ENCODE measurements at places on chromosomes 6 and 20. TPM values are rescaled to one million over a fixed set of nuclear protein-coding genes. Genes with fewer than 3 reads are reported as not detected.
A peak's percentile ranks its signal among the peaks of the same experiment; 100 is the strongest.

- H3K4me3 ChIP-seq, result no peak overlapping the region
- no peak for DNase-seq
- no peak overlapping the region for H3K27ac ChIP-seq
Observed at GRCh38 chr20:47758517-47759450, 26.5 kb downstream of the SULF2 start.

- no peak overlapping the region for H3K4me3 ChIP-seq
- peak overlapping the region; percentile 59 for H3K27ac ChIP-seq
- no peak for DNase-seq
Observed at GRCh38 chr6:116492331-116493067, 18.9 kb upstream of the CALHM5 start.

IL17A gene
- not detected for total RNA-seq

- no peak overlapping the region for H3K27ac ChIP-seq
- H3K4me3 ChIP-seq, result no peak overlapping the region
- no peak for DNase-seq
- H3K27me3 ChIP-seq, result no peaks in the 10 kb centered on the region
Observed at GRCh38 chr6:4942673-4943009, 61.2 kb downstream of the RPP40 start.

DNA sequence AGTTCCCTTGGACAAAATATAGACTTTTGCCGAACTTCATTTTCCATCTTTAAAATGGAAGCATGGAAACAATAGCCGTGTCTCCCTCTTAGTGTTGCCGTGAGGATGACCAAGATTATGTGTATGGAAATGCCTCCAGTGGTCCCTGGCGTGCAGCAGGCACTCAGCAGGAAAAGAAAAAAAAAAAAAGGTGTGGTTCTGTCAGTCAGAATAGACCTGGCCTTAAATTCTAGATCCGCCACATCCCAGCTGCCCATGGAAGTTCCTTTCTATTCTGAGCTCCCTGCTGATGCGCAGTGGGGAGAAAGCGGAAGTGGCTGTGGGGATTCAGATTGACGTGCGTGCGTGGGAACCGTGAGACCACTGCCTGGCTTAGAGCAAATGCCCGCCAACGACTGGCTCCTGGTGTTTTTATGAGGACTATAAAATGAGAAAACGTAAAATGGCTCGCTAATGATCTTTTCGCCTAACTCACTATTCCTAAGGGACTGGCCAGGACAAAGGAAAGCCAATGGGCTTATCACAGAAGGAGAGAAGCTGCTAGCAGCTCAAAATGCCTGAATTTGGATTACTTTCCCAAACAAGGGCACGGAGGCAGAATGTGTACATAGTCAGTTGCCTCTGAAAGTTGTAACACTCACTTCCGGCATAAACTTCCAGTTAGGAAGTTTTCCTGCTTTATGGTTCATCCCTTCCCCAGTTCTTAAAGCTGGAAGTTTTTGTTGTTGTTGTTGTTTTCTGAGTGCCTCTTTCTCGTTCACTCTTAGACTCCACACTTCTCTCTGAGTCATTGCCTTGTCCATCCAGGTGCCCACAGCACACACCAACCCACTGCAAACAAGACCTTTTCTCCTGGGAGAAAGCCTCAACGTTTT lies 11.4 kb upstream of the PDE10A start:
- H3K4me1 ChIP-seq, result peaks cover 13% of the 10 kb centered on the region
- no peak overlapping the region for H3K27ac ChIP-seq
- H3K4me3 ChIP-seq, result no peak overlapping the region
- no peaks in the 10 kb centered on the region for H3K36me3 ChIP-seq
- DNase-seq, result no peak

- H3K4me3 ChIP-seq, result no peak overlapping the region
- DNase-seq, result peak; percentile 65
- no peak overlapping the region for H3K27ac ChIP-seq
- no peaks in the 10 kb centered on the region for H3K36me3 ChIP-seq
Observed at GRCh38 chr6:156883497-156884252, 106.5 kb downstream of the ARID1B start.

SLC22A2 gene
- total RNA-seq, result 0.88 TPM

CDC40 gene
- 25.7 TPM for total RNA-seq

PSORS1C1 gene
- total RNA-seq, result 0.44 TPM

GRCh38 chr20:58719258-58719657 lies 26.7 kb downstream of the NPEPL1 start:
- no peaks in the 10 kb centered on the region for H3K4me1 ChIP-seq
- no peak overlapping the region for H3K4me3 ChIP-seq
- no peak for DNase-seq
- no peak overlapping the region for H3K27ac ChIP-seq

DNA sequence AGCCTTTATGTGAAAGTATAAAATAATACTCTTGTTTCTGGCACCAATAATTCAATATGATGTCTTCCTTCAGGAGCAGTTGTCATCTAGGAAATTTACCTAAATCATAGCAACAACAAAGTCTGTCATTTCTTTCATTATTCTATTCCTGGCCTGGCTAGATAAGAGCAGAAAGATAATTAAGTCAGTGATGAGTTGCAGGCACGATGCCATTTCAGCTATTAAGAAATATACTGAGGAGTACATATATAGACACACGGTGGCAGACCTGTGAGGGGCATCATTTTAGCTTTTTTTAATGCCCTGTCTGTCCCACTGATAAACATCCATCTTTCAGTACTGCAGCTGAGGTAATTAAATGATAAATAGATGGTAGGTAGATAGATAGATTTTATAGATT lies 756.1 kb upstream of the EPHA7 start:
- no peaks in the 10 kb centered on the region for H3K27me3 ChIP-seq
- H3K4me3 ChIP-seq, result no peak overlapping the region
- no peak overlapping the region for H3K27ac ChIP-seq
- H3K36me3 ChIP-seq, result no peaks in the 10 kb centered on the region
- peaks cover 2% of the 10 kb centered on the region for H3K4me1 ChIP-seq

GRCh38 chr6:40247516-40248115 lies 313.4 kb upstream of the MOCS1 start:
- H3K27ac ChIP-seq, result no peak overlapping the region
- H3K4me3 ChIP-seq, result no peak overlapping the region
- H3K27me3 ChIP-seq, result peaks cover 12% of the 10 kb centered on the region
- no peak for DNase-seq

- no peaks in the 10 kb centered on the region for H3K4me1 ChIP-seq
- no peaks in the 10 kb centered on the region for H3K27me3 ChIP-seq
- DNase-seq, result no peak
- no peak overlapping the region for H3K27ac ChIP-seq
Observed at GRCh38 chr6:133540361-133540760, 299.2 kb downstream of the EYA4 start.

GRCh38 chr6:104428184-104428583 lies 431.5 kb downstream of the HACE1 start:
- no peak overlapping the region for H3K27ac ChIP-seq
- no peak overlapping the region for H3K4me3 ChIP-seq
- no peaks in the 10 kb centered on the region for H3K27me3 ChIP-seq
- no peaks in the 10 kb centered on the region for H3K4me1 ChIP-seq
- H3K36me3 ChIP-seq, result no peaks in the 10 kb centered on the region
- no peak for DNase-seq

GNAS-AS1 gene
- total RNA-seq, result 9.3 TPM

- no peaks in the 10 kb centered on the region for H3K4me1 ChIP-seq
- no peak overlapping the region for H3K27ac ChIP-seq
- no peak overlapping the region for H3K4me3 ChIP-seq
- DNase-seq, result no peak
- H3K27me3 ChIP-seq, result no peaks in the 10 kb centered on the region
Observed at GRCh38 chr6:80437221-80437620, 330.8 kb downstream of the BCKDHB start.

DNA sequence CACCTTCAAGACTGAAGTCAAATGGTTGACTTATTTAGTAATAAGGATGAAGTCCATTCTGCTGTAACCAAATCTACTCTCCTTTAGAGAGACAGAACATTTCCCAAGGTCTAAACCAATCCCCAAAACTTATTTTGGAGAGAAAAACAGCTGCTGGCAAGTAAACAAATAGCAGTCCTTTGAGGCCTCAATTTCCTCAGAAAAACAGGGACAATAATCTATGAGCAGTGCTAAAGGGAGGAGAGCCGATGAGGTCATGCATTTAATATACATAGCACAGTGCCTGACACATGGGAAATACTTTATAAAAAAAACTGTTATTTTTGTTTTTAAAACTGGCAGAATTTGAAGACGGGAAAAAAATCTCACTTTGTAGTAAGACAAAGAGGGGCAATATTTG lies 526.0 kb downstream of the EPM2A start:
- DNase-seq, result no peak
- no peaks in the 10 kb centered on the region for H3K36me3 ChIP-seq
- no peak overlapping the region for H3K4me3 ChIP-seq

BMP2 gene
- total RNA-seq, result 221 TPM

Measured in endodermal cell (in vitro differentiated cells).